ENCODE measurements at places on chromosomes 7 and 10.
A peak's percentile ranks its signal among the peaks of the same experiment; 100 is the strongest.

DNA sequence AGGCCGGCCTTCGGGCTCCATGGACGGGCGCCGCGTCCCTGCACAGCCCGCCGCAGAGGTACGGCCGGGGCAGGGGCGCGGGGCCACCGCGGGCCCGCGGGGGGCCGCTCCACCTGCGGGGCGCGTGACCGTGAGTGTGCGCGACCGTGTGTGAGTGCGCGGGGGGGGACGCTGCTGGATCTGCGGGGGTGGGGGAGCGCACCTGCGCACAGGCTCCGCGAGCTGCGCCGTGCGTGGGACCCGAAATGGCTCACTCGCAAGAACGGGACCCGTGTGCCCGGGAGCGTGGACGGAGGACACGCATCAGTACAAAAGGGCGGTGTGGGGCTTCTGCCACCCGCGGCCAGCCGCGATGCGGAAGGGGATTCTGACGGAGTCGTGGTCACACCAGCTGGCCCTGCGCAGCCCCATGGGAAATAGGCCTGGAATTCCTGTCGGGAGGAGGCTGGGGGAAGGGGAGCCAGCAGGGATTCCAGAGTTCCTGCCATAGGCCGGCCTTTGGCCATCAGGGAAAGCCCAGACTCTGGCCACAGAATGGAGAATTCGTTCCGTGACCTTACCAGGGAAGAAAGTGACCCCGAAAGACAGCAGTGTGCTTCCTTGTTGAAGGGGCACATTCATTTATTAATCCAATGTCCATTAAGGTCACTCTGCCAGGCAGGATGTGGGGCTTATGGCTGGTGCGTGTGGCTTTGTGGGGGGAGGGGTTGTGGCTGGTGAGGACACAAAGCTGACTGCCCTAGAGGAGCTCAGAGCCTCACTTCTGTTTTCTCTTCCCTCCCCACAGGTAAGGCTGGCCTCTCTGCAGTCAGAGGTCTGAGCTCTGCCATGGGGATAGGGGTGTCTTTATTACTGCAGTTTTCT is 494 bp downstream of the REPIN1 start:
- DNase-seq = peak; percentile 28

- DNase-seq = no peak
Measured at GRCh38 chr7:10677668-10678232, 295.9 kb upstream of the PHF14 start.

- DNase-seq = no peak
Measured at GRCh38 chr7:131336956-131337355, 9.3 kb downstream of the MKLN1 start.

DNA sequence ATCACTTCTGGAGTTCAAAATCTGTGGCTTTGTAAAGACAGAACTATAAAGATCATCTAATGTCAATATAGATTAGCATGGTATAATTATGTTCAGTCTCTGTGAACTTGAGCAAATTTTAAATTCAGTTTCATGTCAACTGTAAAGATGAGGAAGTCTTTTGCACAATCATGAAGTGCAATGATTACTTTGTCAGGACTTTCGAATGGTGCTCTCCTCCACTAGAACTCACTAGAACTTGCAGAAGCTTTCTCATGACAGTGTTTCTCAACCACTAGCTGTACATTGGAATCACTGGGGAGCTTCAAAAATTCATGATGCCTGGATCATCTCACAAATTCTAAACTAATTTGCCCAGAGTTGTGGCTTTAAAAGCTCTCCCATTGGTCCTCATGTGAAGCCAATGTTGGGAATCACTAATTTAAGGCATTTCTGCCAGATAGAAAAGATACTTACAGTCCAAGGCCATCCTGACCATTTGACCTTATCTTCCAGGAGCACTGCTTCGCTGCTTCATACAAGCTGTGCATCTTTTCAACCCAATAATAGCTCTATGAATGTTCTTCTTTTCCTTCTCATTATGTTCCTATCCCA is 12.9 kb downstream of the OR2AE1 start:
- no peak for DNase-seq

DNA sequence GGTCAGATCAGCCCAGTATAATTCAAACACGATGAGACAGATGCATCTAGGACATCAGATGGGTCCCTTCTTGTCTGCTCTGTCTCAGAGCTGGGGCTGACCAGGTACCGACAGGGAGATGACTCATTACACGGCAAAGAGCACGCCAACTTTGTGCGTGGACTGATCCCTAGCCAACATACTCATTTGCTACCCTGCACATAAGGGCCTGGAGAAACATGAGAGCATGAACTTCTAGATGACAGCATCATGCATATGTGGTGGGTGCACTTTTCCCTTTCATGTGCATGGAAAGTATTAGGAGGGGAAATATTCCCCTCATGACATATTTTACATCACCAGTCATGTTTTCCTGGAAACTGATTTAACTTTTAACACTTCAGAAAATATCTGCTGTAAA is 35.1 kb upstream of the NPVF start:
- no peak for DNase-seq

DNA sequence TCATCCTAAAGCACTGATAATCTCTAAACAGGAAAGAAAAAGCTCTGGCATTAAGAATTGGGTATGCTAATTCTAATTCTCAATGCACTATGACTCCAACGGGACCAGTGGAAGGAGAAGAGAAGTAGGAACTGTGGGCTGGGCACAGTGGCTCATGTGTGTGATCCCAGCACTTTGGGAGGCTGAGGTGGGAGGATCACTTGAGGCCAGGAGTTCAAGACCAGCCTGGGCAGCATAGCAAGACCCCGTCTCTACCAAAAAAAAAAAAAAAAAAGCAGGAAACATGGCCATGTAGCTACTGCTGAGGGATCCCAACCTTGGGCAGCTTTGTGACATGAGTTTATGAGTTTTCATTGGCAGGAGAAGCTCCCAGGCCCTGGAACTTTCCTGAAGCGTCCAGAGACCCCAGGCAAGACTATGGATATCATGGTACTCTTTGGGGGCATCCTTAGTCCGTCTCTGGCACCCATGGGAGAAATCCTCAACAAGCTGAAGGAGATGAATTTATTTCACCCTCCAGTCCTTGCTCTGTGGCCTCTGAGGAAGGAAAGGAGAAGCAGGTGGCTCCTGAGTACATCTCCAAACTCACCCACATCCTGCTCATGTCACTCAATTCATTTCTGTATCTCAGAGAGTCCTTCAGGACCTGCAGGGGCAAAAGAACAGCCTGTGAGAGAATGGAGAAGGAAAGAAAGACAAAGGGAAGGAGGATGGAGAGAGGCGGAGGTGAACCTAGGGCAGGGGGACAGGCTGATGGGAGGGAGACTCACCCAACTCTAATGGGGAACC is 99.5 kb downstream of the SPDYE5 start:
- no peak for DNase-seq

DNA sequence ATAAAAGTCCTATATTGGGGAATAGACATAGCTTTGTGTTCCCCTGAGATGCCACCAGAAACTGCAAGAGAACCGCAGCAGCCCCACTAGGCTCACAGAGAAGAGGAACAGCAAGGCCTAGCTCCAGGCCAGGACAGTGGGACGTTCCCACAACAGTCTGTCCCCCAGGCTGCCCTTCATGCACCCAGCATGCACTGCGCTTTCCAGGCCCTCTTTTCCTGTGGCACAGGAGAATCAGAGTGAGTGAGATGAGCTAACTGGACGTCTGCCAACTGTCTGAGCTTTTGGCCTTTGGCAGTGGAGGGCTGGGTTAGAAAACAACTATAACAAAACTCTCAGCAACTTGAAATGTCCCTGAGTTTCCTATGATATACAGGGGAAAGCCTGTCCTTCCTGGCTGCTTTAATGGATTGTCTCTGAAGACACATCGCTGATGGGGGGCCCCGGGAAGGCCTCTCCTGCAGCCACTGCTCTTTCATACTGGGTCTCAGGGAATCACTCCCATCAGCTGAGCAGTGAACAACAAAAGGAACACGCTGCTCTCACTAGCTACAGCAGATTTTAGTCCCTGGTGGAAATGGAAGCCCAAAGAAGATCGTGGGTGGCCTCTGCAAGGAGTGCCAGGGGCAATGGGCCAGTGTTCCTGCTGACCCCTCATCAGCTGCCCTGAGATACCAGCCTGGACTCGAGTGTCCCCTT is 53.5 kb downstream of the PODXL start:
- no peak for DNase-seq

GRCh38 chr7:135962802-135963201 is 14.4 kb downstream of the MTPN start:
- no peak for DNase-seq

DNA sequence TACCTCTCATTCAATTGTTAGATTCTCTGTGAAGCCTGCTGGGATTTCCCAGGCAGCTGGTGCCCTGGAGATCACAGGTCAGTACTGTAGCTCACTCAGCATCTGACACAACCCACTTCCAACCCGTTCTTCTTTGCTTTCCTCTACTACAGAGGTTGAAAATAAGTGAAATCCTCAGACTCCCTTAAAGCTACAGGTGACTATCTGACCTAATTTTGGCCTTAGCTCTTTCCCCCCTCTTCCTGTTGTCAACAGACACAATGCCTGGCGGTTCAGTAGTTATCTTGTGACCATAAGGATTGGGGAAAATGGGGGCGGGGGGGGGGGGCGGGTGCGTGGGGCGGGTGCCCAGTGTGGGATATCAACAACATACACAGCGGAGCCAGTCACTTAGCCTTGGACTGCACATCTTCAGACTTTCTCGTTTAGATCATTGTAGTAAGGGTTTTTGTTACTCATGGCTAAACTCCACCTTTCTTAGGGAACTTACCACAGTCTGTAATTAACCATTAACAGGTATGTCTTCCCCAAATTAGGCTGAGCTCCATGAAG is 37.8 kb downstream of the MTPN start:
- DNase-seq = no peak

DNA sequence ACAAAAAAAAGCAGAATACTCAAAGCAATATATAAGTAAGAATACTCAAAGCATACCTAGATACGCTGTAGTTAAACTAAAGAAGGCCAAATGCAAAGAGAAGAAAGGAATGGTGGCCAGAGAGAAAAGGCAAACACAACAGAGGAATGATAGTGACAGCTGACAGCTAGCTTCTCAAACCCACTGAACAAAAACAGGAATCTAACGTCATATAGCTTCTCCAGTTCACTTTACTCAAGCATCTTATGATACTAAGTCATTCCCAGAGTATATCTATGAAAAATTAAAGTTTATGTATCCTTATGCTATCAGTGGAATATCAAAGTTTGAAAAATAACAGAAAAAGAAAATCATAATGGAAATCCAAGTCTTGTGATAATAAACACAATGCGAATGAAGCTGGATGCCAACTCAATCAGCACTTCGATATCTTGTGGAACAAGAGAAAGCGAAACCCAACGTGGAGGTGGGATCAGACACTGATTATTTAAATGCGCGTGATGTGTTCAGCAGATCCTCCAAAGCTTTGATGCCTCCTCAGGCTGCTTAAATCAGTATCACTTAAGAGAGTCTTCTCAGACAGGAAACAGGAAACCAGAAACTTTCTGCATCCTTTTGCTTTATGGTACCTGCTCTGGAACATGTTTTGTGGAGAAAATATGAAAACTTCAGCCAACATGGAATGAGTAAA is 102.8 kb downstream of the PIP4K2A start:
- no peak for DNase-seq
